ENCODE measurements at places on chromosomes 6 and 20.

DNA sequence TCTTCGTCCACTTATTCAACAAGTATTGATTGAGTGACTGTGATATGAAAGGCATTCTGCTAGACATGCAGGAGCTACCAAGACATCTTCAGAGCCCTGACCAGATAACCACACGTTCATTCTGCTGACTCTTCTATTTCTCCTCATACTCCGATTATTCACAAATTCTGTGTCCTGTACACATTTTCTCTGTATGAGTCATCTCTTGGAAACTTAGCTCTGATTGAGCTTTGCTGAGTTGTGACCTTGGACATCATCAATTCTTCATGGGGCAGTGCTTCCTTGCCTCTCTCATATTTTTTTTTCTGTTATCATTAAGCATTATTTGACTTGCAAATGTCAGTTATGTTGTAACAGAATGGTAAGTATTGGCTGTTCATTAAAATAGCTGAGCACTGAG lies 351.6 kb upstream of the CNR1 start:
- DNase-seq: no peak

GRCh38 chr20:54179946-54180345 lies 6.2 kb upstream of the CYP24A1 start:
- no peak for DNase-seq

DNA sequence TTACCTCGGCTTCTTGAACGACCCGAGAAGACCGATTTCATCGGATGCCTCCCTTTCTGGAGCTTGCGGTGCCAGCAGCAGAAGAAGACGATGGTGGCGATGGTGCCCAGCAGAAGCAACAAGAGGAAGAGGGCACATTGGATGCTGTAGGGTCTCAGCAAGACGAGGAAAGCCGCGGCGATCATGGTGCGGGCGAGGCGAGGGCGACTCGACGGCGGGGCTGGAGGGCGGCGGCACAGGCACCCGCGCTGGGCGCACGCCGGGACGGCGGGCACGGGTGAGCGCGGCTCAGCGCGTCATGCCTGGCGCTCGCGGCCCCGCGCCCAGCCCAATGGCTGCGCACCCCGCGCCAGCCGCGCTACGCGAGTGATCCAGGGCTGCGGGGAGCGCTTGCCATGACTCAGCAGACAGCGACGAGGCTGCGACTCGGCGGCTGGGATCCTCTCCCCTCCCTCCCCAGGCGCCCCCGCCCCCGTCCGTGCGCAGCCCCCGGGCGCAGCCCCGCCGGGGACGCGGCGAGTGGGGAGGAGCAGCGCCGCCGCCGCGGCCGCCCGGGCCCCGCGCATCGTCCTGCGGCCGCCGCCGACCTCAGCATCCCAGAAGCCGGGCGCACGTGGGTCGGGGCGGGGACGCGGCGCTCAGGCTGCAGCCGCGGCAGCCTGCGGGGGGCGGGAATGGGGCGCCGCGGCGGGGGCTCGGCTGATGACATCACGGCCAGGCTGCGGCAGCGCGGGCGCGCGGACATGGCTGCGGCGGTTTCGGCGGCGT lies at the start of gene BEND6:
Gene BEND6, plus strand, starts transcription at position 705 of the 768 bp plus-strand sequence. CDS start 26,704 bp downstream, outside the sequence.
- peak; percentile 34 for DNase-seq

GRCh38 chr6:130699742-130700141 lies 127.5 kb upstream of the SMLR1 start:
- DNase-seq: no peak

Data from NCI-H2227 treated with DMSO at 0.1 percent for 48 hours (cell line).